ENCODE measurements at places on chromosomes 13 and 19.

DNA sequence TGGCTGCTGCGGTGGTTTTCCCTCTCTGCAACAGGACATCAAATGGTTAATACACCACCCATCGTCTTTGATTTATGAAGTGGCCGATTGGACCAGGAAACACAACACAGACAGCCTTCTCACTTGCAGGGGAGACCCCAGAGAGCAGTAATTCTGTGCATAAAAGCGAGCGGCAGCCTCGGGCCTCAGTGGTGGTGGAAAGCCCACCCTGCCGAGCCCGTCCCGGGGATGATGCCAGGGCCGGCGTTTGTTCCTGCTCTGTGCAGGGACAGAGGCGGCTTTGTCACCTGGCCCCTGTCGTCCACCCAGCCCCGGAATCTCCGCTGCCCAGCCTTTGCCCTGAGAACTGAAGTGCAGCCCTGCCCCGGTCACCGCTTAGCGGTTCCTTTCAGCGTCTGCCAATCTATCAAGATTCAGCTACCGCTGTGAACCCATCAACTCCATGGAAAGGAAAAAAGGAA, 184.4 kb downstream of the TSHZ3 start:
- no peak for DNase-seq

- no peak for DNase-seq
These were observed 476 bp downstream of the C2CD4C start for GRCh38 chr19:408441-408901.

DNA sequence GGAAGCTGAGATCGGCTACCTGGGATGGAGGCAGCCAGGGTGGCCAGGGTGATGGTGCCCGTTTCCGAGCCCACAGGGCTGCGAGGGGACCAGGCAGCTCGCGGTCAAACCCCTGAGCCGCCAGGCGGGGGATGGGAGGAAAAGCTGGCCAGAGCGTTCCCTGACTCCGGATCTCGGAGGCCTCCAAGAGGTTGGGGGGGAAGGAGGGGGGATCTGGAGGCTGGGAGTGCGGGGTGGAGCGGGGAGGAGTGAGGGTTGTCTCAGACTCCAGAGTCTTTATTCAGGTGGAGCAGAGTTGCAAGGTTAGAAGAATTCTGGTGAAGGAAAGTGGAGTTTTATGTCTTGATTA, 1.1 kb downstream of the CACNG7 start:
- no peak for DNase-seq

DNA sequence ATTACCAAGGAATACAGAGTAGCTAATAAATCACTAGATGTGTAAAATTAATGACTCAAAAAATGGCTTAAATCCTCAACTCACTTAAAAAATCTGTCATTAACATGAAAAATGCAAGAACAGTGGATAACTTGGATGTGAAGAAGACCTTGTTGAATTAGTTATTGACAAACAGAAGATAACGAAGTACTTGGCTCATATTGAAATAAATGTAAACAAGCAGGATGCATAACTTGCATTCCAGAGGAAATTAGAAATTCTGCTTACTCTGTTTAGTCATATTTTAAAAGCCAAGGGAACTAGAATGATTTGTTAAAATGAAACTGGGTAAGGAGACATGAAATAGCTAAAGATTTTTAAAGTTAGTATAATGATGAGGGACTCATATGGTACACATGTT, 1812.2 kb downstream of the PCDH9 start:
- no peak for DNase-seq

- no peak for DNase-seq
These were observed 1424.4 kb upstream of the MIR17HG start for GRCh38 chr13:89923052-89923451.

GRCh38 chr19:35484252-35485036, 5.8 kb downstream of the KRTDAP start:
- DNase-seq, result no peak

DNA sequence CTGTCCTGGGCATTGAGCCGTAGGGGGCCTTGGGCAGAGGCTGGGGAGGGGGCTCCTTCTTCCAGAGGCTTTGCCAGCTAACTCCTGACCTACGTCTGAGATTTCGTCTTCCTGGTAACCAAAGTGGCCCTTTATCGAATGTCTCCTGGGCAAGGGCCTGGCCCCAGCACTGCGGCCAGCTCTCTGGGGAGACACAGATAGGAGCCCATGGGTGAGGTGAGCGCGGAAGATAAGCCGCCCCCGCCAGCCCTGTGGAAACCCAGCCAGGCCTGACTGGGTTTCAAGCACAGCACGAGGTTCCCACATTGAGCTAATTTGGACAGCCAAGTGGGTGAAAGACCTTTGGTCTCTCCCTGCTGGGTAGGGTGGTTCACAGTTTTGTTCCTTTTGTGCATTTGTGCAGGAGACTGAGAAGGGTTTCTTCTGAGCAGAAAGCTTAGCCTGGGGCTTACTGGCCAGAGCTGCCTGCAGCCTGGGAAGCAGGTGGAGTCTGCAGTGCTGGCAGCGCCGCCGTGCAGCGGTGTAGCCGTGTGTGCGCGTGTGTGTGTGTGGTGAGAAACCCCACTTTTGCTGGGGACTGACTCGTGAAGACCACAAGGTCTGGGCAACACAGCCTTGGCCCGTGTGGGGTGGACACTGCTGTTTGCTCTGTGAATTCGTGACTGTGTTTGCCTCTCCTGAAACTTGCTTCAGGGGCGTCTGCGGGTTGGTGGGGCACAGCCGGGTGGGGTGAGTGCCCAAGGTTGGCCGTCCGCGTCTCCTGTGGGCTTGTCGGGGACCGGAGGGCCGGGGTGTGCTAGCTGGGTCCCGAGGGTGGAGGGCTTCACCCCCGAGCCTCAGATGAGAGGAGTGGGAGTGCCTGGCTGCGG, 2.5 kb downstream of the BSG start:
- DNase-seq, result no peak

GRCh38 chr13:27081893-27082679, 89.5 kb downstream of the USP12 start:
- DNase-seq, result no peak

DNA sequence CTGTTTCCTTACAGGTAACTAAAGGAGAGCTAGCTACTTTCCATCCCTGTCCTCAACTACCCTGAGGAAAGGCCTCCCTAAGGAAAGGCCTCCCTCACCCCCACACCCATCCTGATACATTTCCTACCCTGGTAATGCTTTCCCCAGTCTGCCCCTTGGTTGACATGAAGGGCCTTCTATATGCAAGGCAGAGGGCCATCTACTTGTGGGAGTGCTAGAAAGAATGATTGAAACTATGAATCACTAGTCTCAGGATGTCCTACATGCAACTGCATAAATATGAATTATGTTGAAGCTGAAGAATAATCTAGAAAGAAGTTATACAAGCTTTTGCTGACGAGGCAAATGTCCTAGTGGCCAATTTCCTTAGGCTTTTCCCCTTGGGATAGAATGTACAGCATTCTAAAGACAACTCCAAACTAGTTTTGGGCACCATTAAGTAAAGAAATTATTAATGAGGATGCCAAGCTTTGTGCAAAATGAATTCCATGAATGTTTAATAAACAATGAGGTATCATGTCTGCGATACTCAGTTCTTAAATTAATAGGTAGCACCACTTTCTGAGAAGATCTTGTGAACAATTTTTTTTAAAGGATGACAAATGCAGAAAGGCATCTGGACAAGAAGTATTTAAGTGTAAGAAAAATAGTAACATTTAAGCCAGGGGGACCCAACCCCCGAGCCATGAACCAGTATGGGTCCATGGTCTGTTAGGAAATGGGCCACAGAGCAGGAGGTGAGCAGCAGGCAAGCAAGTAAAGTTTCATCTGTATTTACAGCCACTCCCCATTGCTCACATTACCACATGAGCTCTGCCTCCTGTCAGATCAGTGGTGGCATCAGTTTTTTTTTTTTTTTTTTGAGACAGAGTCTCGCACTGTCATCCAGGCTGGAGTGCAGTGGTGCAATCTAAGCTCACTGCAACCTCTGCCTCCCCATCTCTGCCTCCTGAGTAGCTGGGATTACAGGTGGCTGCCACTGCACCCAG, 223.0 kb downstream of the LHFPL6 start:
- no peak for DNase-seq

DNA sequence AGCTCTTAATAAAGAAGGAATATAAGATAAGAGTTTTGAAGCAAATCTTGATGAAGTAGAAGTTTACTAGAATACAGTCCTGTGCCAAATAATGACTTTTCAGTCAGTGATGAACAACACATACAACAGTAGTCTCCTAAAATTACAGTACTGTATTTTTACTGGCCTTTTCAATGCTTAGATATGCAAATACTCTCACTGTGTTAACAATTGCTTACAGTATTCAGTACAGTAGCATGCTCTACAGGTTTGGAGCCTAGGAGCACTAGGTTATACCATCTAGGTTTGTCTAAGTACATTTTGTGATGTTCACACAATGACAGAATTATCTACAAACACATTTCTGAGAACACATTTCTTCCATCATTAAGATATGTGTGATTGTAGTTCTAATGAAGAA, 316.7 kb upstream of the KLHL1 start:
- DNase-seq, result no peak

DNA sequence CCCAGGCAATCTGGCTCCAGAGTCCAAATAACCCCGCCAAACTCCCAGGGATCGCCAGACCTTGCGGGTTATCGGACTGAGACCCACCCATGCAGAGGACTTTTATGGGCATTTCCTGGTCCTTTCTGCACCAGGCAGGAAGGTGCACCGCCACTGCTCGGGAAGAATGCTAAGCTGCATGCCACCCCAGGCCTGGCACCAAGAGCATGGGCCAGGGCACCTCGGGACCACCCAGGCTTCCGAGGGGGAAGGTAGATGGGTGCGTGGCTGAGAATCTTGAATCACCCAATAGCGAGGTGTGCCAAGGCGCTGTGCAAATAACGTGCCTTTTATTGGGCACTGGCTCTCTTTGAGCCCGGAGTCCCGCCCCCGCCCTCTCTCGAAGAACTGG, 422 bp upstream of the ZNF575 start:
- DNase-seq, result no peak

- no peak for DNase-seq
These were observed 41.6 kb upstream of the C1QTNF9 start for GRCh38 chr13:24267801-24268200.

- DNase-seq, result no peak
These were observed 75.3 kb downstream of the TEX29 start for GRCh38 chr13:111395511-111396393.

DNA sequence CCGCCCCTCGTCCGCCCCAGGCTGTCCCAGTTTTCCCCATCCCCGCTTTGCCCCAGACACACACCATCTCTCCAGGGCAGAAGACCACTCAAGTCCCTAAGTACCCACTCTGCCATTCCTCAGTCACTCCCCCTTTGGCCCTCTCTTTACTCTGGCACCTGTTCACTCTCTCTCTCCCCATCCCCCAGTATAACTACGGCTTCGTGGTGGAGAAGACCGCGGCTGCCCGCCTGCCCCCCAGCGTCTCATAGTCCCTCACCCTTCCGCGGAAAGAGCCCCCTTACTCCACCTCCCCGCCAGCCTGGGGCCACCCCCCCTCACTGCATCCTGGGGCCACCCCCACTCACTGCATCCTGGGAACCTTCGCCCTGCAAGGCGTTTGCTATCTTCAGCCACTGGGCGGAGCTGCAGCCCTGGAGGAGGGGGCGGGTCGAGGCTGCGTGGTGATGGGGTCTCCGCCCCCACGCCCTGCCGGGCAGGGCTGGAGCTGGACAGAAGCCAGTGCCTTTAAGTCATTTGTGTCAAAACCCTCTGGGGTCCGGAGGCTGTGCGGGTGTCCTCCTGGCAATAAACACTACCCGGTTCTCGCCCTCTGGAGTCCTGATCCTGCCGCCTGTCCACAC, 5.0 kb downstream of the MVB12A start:
- no peak for DNase-seq

GRCh38 chr19:43983544-43983911, 460 bp upstream of the ZNF155 start:
- no peak for DNase-seq

GRCh38 chr19:16070366-16070990, 5.8 kb upstream of the TPM4 start:
- no peak for DNase-seq

DNA sequence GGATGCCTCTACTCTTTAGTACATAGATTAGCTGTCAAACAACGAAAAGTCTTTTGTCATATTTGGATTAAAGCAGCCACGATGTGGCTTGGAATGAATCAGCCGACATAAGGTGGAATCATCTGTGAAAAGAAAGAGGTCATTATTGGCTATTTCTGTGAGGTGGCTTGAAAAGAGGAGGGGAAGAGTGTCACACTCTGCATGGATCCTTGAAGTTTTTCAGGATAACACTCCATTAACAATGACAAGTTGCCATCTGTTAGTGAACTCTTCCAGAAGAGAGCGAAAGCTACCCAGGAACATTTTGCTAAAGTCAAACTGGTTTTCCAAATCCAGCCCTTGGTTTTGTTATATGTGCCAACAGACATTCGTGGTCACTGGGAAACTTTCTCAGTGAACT, 1604.8 kb downstream of the OLFM4 start:
- no peak for DNase-seq

DNA sequence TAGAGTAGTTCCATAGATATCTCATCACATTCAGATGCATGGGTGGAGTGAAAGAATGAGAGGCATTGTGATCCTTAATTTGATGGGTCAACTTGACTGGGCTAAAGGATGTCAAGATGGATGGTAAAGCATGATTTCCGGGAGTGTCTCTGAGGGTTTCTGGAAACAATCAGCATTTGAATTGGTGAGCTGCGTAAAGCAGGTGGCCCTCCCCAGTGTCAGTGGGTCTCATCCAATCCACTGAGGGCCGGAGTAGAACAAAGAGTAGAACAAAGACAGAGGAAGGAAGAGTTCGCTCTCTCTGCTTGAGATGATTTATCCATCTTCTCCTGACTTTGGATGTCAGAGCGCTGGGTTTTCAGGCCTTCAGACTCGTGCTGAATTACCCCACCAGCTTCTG, 43.1 kb downstream of the SERP2 start:
- DNase-seq, result no peak

DNA sequence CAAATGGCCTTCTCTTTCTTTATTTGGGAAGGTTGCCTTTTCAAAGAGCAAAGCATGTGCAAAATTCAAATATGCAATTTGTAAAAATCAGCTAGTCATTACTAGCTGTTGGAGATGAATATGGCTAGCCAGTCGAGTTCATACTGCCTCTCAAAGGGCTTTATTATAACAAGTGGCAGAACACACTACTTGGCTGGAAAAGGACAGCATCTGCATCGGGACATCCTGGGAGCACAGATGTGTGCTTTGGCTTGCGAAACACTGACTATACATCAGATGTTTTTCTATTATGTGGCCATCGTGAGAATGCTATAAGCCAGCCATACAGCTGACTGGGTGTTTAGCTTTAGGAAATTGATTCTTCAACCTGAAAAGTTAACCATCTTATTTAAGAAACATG, 424.2 kb downstream of the KCTD12 start:
- DNase-seq, result no peak

- no peak for DNase-seq
These were observed 62.2 kb upstream of the TM9SF2 start for GRCh38 chr13:99439048-99439447.

GRCh38 chr13:112859817-112860190, 109.2 kb upstream of the MCF2L start:
- no peak for DNase-seq

DNA sequence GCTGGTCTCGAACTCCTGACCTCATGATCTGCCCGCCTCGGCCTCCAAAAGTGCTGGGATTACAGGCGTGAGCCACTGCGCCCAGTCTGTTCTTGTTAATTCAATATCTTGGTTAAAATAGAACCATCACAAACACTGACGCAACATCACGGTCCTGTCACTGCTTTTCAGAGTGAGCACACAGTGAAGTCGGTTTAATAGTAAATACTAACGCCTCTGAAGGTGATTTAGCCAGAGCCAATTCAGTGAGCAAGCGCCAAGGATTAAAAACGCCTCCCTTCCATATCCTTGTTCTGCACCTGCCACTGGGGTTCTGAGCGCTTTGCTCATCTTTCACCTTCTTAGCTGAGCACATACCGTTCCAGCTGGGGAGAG, 30.3 kb downstream of the LAMP1 start:
- DNase-seq, result no peak
